ENCODE measurements at places on chromosomes 12 and 14.
A peak's percentile ranks its signal among the peaks of the same experiment; 100 is the strongest.

DNA sequence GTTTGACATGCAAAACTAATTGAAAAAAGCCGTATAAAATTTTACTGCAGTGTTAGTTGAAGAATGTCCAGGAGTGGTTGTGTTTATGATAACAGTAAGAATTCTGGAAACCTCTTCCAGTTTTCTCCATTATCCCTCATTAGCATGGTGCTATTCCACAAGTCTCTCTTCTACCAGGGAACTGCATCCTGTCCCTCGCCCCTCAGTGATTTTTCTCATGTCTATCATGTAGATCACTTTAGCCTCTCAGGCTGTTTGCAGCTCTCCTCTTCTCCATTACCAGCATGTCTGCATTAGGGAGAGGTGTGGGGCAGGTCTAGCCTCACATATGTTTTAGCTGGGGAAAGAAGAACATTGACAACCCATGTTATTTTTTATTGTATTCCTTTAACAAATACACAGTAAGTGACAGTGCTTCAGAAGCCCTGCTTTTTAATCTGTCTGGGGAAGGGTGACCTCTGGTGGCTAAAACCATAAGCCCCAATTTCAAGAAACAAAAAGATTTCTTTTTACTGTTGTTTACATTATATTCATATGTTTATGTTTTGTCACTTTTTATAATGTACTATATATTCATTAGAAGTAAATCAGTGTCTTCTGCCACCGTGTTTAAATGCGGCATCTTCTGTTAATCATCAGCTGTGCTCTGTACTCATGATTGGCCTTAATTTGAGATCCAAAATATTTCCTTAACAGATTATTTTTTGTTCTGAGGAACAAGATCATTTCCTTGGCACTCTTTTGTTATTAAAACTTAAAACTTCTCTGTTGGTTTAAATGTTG, 70.7 kb downstream of the RASSF8 start:
- peak; percentile 15 for DNase-seq

DNA sequence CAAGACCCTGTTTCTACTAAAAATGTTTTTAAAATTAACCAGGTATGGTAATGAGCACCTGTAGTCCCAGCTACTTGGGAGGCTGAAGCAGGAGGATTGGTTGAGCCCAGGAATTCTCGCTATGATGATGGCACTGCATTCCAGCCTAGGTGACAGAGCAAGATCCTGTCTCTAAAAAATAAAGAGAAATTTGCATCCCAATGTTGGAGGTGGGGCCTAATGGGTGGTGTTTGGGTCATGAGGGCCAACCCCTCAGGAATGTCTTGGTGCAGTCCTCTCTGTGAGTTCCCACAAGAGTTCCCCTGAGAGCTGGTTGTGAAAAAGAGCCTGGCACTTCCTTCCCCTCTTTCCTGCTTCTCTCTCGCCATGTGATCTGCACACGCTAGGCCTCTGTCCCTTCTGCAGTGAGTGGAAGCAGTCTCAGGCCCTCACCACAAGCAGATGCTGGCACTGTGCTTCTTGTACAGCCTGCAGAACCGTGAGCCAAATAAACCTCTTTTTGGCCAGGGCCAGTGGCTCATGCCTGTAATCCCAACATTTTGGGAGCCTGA, 11.3 kb downstream of the ACOT6 start:
- no peak for DNase-seq

- DNase-seq = no peak
These were observed 133.9 kb downstream of the SPTSSA start for GRCh38 chr14:34328178-34328577.

DNA sequence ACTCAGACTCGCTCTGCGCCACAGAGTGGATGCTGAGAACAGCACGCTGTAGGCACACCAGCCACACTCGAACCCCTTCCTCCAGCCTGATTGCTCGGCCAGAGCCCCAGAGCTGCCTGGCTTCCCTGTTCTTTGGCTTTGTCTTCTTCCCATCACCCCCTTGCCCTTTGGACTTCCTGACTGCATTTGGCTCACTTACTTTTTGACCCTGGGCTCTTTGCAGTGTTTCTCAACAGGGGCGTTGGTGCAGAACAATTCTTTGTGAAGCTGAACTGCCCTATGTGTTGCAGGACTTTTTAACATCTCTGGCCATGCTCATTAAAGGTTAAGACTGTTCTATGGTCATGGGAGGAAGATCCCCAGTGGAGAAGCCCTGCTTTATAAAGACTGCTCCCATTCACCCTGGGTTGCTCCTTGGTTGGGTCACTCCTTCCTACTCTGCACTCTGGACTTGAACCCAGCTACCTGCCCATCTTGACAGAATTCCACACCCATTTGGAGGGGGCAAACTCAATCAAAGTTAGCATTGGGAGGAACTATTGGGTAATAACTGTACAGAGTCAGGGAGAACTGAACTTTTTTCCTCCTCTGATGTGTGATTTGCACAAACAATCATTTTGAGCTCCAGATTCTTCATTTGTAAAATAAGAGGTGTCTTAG, 127.7 kb upstream of the PLEKHG7 start:
- DNase-seq = no peak

GRCh38 chr14:51428981-51429380, 188.9 kb downstream of the TMX1 start:
- DNase-seq = no peak

- no peak for DNase-seq
These were observed 13.0 kb upstream of the LBHD2 start for GRCh38 chr14:103070971-103071542.

GRCh38 chr14:81454572-81455218, 54.6 kb upstream of the STON2 start:
- no peak for DNase-seq

- no peak for DNase-seq
These were observed 280.0 kb downstream of the SLC6A15 start for GRCh38 chr12:84632556-84632955.

- DNase-seq = no peak
These were observed 190.6 kb downstream of the EMP1 start for GRCh38 chr12:13387101-13387500.

DNA sequence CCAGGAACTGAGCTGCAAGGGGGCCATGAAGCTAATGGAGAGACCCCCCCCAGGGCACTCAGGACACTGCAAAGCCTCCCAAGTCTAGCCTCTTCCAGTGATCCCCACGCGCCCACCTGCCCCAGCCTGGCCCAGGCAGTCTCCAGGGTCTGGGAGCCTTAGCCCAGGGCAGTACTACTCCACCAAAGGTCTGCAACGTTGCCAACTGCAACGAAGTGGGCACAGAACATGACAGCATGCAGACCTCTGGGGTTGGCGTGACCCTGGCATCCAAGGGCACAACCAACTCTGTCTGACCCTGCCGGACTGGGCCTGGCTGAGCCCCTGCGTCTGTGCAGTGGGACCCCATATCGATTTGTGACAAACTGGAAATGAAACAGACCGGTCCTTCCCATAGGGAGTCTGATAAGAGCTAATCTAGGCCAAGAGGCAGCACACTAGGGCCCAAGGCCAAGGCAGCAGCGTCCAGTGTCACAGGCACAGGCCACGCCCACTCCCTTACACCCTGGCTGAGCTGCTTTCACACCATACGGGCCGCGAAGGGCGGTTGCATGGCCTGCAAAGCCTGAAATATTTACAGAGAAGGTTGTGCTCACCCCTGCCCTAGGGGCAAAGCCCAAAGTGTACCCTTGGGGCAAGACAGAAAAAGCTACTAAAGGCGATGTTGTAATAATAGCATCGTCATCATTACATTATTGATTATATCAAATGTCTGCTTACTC, 76.7 kb downstream of the NCOR2 start:
- DNase-seq = no peak

DNA sequence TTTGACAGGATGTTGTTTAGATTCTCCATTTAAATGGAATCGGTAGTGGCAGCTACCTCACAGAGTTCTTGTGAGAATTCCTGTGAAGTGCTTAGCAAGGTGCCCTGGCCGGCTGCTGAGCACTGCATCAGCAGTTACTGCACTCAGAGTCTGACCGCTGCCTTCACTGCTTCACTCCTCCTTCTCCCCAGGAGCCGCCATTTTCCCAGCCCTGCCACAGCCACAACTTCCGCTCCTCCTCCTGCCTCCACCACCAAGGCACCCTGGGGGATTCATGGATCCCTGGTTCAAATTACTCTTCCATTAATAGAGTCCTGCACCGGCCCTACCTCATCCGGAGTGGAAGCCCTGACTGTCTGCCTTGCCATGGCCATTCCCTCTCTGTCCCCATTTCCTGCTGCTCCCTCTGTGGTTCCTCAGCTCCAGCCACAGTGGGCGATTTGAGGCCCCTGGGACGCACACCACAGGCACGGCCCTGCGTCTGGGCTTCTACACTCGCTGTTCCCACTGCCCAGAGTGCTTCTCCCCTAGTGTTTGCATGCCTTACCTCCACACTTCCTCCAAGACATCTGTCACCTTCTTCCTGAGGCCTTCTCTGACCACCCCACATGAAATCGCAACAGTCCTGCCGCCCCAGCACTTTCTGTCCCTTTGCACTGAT, 210.3 kb downstream of the IPO8 start:
- DNase-seq = no peak

DNA sequence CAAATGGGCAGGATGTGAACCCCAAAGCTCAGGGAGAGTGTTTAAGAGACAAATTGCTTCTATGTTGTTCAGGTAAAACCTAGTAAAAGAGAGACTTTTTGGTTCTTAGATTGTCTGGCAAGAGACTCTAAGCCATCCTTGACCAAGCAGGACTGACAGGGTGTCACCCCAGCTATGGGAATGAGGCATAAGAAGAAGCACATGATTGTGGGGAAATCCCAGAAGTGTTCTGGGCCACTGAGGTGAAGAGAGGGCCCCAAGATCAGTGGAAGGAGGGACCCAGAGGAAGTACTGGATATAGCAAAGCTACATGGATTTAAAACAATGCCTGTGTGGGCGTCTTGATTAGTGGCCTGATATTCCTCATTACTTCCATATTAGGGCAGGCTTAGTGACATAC, 99.0 kb downstream of the SAMD4A start:
- DNase-seq = no peak

GRCh38 chr12:97093187-97093683, 186.2 kb downstream of the NEDD1 start:
- DNase-seq = no peak

GRCh38 chr14:99758121-99758821, 34.9 kb upstream of the EML1 start:
- DNase-seq = no peak

DNA sequence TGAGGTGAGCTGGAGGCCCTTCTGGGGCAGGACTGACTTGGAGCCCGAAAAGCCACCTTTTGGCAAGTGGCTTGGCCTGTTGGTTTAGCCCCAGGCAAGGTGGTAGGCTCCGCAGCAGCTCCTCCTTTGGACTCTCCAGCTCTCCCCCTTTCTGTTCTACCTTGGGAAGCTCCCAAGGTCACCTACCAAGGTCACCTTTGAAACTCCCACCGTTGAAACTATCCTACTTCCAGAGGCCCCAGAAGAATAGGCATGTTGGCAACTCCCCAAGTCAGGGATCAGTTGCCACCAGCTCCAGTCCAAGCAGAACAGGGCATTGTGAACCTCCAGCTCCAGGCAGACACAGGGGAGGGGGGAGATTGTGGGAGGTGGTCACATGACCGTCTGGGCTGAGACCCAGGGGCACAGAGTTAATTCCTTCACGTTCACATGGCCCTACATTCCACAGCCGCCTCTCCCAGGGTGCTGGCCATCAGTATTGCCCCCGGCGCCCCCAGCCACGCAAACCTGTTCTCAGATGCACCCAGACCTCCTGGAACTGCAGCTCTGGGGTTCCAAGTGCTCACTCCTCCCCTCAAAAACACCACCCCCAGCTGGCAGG, 14.4 kb downstream of the IRF2BPL start:
- no peak for DNase-seq

- DNase-seq = no peak
These were observed 85.2 kb downstream of the CCDC88C start for GRCh38 chr14:91332171-91332985.

DNA sequence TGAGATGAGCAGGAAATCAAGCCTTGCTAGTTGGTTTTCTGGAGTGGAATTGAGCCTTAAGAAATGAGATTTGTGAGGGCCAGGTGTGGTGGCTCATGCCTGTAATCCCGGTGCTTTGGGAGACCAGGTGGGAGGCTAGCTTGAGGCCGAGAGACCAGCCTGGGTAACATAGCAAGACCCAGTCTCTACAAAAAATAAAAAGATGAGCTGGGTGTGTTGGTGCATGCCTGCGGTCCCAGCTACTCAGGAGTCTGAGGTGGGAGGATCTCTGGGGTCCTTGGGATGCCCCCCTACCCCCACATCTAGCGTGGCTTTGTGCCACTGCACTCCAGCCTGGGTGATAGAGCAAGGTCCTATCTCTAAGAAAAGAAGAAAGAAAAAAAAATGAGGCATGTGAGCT, 104.2 kb upstream of the RTL1 start:
- DNase-seq = no peak

DNA sequence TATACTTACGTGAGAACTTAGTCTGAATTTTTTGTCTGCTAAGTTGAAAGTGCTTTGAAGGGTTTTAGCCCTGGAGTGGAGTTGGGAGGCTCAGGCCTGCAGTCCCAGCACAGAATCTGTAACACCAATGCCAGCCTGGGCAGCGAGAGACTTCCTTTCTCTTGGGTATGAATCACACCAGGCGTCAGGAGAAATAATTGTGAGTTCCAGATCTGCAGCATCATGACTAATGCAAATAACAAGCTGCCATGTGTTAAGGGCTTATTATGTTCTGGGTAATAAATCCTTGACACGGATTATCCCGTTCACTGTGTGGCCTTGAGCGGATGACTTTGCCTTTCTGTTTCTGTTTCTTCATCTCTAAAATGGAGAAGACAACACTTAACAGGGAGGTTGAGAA, 70.6 kb downstream of the B4GALNT3 start:
- DNase-seq = no peak

- no peak for DNase-seq
These were observed 15.2 kb upstream of the FBXO34 start for GRCh38 chr14:55255979-55256378.

DNA sequence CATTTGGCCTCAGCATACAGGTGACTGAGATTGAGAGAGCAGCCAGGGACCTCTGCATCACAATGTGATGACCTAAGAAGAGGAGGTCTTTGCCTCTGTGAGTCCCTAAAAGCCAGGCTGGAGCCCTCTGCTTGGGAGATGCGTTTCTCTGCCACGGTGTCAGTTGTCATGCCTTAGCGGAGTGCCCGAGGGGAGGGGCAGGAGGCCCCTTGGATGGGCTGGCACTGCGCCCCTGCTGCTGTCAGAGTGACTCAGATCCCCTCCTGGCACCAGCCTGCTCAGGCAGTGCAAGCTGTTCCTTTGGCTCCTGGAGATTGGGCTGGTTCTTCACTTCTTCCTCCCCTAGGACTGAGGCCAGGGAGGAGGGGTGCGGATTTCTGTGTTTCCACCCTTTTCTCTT, 64.9 kb upstream of the KCNA5 start:
- DNase-seq = no peak

DNA sequence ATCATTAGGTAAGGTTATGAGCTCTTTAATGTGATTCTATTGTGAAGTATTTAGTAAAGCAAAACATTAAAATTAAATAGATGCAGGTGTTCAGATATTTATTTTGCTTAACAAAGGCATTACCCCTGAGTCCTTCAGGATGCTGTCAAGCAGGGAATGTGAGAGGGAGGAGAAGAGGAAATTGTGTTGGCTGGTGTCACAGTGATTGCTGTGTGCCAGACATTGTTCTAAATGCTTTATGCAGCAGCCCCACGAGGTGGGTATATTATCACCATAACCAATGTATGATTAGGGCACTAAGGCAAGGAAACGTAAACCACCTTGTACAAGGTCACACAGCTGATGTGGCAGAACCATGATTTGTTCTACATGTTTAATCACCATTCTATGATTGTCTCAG, 80.1 kb downstream of the STAB2 start:
- no peak for DNase-seq

- DNase-seq = no peak
These were observed 121.4 kb downstream of the ITPR2 start for GRCh38 chr12:26711569-26711968.

All from CD4-positive, alpha-beta T cell treated with Interleukin-15 for 4 hours (primary cell).